ENCODE measurements at places on chromosomes 4 and X.

DNA sequence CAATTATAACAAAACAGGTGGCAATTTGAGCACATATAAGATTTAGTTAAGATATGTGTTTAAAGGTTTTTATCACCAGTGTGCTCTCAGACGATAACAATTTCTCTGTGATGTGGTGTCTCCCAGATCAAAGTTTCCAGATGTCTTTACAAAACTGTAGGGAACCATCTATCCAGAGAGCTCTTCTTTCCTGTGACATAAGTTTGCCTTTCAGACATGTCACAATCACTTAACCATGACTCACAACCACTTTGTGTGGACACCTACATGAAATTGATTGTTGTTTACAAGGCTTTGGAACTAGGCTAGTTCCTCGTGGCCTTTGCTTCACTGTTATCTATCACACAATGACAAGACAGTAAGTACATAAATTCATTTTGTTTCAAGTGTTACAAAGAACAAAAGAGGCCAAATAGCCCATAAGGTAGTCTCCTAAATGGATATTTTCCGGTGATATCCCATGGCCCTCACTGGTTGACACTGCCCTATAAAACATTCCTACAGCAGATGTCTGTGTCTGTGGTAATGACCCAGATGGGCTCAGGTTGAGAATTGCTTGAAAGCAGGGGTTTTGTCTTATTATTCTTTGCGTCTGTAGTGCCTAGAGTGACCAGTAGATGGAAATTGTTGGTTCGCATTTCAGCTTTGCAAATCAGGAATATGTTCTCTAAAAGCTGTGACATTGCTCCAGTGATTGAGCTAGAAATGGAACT, 297.8 kb upstream of the FAM241A start:
- no peak for DNase-seq

GRCh38 chrX:51866210-51866609, 27.2 kb upstream of the MAGED1 start:
- no peak for DNase-seq

GRCh38 chr4:45795135-45795534, 328.7 kb downstream of the GABRG1 start:
- no peak for DNase-seq

GRCh38 chr4:3871181-3871852, 105.1 kb downstream of the ADRA2C start:
- no peak for DNase-seq

DNA sequence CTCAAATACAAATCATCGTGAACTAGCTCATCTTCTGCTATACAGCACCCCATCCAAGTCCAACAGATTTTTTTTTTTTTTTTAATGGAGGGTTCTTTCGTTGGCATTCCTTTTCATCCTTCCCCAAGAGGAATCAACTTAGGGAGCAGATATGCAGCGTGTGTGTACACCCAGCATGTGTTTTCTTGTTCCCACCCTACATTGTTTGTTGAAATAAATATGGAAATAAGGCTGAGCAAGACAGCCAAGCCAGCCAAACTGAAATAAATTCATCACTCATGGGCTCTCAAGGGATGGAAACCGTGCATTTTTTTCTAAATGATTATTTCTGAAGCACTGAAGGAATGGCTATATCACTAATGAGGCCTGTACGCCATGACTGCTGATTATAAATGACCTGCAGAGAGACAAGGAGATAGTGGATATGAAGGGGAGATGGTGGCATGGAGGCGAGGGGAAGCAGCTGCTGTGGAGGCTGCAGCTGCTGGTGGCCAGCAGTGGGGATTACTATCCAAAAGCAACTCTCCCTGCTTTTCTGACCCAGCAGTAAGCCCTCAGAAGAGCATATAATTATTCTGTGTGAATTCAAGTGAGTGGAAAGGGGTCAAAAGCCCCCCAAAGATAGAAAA, 173.9 kb downstream of the MGST2 start:
- DNase-seq: no peak

GRCh38 chrX:118420462-118420861, 74.6 kb downstream of the WDR44 start:
- no peak for DNase-seq

DNA sequence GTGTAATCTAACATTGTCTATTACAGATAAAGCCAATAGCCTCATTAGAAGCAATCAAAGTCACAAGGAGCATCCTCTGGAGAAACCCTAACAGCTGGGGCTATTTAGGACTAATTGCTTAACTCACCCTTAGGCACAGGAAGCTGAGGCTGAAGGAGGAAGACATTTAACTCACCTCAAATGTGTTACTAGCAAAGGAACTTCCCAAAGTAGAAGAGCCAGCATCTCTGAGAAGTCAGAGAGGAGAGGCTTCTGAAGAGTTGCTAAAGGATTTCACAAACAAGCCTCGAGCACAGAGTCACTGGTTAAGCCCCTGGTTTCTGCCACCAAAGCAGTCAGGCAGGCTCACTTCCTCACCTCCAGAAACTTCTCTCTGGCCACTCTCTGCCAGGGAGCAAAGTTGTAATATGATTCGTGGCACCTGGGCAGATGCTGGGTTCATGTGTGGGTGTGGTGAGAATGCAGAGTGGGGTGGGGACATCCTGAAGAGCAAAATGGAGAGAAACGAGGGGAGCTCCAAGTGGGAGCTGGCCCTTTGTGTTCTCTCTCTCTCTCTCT, 201.3 kb downstream of the HS6ST2 start:
- no peak for DNase-seq

DNA sequence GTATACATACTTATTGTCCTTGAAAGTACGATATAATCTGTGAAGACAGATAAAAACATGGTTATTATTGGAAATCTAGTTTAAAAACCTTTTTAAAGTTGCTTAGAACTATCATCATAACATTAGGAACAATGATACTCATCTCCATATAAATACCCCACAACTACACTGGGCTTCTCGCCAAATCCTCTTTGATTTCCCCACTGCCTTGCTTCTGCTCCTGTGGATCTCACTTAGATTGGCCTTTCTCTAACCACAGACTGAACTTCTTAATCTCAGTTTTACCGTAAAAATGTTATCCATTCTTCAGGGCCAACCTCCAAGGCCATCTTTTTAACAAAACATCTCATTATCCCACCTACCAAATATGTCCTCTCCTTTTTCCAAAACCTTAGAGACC, 77.6 kb downstream of the PRKG2 start:
- no peak for DNase-seq

DNA sequence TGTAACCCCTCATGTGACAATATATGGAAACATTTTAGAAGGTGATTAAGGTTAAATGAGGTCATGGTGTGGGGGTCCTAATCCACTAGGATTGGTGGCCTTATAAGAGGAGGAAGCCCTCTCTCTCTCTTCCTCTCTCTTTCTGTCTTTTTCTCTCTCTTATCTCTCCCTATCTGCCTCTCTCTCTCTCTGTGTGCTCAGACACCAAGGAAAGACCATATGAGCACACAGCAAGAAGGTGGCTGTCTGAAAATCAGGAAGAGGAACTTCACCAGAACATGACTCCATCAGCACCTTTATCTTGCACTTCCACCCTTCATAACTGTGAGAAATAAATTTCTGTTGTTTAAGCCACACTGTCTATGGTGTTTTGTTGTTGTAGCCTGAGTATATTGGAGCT, 1472.2 kb downstream of the PCDH7 start:
- no peak for DNase-seq

DNA sequence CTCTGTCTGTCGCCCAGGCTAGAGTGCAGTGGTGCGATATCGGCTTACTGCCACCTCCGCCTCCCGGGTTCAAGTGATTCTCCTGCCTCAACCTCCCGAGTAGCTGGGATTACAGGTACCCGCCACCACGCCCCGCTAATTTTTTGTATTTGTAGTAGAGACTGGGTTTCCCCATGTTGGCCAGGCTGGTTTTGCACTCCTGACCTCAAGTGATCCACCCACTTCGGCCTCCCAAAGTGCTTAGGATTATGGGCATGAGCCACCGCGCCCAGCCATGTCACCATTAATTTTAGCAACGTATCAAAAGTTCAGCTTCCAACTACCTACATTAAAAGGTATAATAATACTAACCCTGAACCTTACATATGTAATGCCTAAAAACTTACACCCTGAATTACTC, 940 bp upstream of the UTP3 start:
- DNase-seq: no peak

DNA sequence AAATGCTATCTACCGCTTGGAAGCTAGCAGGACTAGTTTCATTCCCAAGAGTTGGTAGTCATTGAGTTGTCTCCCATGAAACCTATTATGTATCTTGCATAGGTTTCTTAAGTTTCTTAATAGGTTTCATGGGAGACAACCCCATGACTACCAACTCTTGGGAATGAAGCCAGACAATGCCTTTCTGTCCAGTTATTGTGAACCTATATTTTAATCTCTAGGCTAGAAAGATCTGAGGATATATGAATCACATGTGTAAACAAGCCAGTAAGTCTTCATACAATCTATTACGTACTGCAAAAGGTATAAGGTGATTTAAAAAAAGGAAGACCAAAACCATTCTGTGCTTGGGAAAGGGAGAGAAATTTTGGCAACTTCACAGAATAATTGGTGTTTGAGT, 162.6 kb downstream of the INPP4B start:
- no peak for DNase-seq

DNA sequence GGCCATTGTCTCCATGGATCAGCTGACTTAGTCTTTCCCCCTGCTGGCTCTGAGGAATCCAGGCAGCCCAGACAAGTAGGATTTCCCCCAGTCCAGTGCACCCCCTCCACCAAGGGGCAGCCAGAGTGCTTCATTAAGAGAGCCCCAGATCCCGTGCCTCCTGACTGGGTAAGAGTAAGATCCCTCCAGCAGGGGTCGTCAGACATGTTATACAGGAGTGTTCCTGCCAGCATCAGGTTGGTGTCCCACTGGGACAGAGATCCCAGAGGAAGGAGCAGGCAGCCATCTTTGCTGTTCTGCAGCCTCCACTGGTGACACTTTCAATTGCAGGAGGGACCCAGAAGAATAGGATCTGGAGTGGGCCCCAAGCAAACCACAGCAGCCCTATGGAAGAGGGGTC, 29.0 kb upstream of the INPP4B start:
- no peak for DNase-seq

- no peak for DNase-seq
These were observed 289.7 kb downstream of the DKK2 start for GRCh38 chr4:106746451-106746850.

DNA sequence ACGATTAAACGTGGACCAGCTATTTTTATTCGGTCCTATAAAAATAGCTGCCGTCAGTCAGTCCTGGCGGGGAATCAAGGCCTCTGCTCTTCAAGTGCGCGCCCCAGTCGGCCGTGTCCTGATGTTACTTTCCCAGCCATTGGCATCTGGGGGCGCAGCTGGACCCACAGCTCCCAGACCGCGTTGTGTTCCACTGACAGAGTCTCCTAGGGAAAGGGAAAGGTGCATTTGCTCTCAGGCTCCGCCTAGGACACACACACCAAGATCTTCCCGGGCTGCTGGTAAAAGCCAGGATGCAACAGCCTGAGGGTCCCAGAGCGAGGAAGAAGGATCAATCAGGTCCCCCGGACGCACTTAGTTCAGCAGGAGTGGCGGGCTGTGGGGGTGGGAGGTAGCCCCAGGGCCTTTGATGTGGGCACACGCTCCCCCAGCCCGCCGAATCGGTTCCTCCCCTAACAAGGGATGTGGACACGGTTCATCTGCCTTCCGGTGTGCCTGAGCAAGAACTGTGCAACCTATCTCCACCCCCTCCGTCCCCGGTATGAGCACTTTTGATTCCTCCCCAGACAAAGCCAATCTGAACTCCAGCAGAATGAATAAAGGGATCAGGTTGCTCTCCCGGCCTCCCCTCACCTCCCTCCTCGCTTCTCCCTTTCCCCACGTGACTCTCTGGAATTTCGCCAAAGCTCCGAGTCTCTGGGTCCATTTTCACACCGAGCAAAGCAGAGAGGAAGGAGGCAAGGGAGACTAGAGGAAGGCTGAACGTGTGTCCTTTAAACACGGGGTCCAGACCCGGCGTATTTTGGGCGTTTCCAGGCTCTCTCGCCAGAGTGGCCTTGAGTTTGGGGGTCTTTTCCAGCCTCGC, 626 bp upstream of the FRAS1 start:
- peak; percentile 86 for DNase-seq

DNA sequence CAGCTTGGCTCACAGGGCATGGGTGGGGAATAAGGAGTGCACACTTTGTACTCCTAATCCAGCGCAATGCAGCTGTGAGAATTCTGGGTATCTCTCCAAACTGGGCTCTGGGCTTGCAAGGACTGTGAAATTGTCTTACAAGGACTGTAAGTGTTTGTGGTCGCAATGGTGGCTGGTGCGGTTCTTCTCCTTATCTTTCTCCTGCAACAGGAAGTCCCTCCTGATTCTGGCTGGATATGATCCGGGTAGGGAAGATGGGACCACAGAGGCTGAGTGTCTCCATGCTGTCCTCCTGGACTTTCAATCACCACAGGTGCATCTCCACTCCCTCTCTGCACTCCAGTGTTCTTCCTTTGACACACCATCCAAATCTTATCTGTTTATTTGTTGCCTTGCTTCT, 55.7 kb upstream of the GYPE start:
- DNase-seq: no peak

GRCh38 chr4:63049726-63050125, 1359.5 kb downstream of the TECRL start:
- no peak for DNase-seq

GRCh38 chr4:112361181-112361791, 64.1 kb downstream of the ALPK1 start:
- no peak for DNase-seq

- no peak for DNase-seq
These were observed 1879.4 kb upstream of the TENM3 start for GRCh38 chr4:180363815-180364214.

DNA sequence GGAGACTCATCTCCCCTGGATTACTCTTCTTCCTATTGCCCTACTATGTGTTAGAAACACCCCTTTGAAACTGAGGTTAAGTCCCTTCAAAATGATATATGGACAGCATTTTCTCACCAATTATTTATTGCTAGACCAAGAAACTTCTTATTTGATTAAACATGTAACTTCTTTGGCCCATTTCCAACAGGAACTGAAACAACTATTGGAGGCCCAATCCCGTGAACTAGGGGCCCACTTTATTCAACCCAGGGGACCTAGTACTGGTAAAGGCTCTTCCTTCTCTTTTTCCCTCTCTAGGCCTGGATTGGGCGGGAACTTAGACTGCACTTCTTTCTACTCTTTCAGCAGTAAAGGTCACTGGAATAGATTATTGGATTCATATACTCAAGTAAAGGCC, 16.7 kb upstream of the COL25A1 start:
- no peak for DNase-seq

- DNase-seq: no peak
These were observed 101.4 kb downstream of the FIP1L1 start for GRCh38 chr4:53478671-53479456.

DNA sequence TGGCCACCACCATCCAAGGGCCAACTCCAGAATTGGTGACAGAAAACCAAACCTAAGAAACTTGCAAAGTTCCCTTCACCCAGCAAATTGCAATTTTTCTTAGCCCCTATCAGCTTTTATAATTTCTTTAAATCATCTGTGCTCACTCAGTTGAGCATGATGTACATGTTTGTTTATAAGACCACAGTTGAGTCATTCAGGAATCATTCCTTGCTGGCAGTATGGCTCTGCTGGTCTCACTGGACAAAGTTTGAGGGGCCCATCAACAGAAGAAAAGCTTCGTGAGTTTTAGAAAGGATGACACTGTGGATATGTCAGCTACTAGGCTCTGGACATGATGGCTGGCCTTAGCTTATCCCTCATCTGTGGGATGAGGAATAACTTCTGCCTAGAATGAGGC, 4.0 kb downstream of the TRPC5 start:
- no peak for DNase-seq

Data from SHP77 treated with DMSO at 0.1 percent for 48 hours (cell line).